NCI-H1048 (cell line): ENCODE measurements at places on chromosomes 7 and 10.

- no peak for DNase-seq
These were observed at the start of gene ABCC2 for GRCh38 chr10:99782447-99783286. Gene ABCC2, plus strand, starts transcription at chr10:99782640. Its CDS starts 205 bp downstream, at chr10:99782845.

DNA sequence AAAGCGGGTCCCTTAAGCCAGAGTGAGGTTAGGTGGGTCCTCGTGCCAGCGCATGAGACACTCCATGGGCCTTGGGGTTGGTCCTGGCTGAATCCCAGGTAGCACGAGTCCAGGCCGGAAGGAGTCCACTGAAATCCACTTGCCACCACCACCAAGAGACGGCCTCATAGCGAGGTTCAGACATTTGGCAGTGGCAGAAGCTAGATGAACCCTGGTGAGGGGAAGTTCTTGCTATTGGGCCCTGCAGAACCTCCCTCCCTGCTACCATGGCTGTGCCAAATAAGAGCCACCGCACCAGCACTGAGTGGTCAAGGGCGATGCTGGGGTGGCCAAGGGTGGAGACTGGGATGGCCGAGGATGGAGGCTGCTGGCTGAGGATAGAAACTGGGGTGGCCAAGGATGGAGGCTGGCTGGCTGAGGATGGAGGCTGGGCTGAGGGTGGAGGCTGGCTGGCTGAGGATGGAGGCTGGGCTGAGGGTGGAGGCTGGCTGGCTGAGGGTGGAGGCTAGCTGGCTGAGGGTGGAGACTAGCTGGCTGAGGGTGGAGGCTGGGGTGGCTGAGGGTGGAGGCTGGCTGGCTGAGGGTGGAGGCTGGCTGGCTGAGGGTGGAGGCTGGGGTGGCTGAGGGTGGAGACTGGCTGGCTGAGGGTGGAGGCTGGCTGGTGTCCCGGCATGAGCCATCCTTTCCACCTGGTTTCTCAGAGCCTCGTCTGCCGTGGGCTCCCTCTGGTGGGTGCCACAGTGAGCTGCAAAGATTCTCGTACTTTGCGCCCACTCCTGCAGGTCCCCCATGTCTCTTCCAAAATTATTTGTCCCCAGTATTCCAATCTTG, 88.2 kb downstream of the ELFN1 start:
- no peak for DNase-seq

GRCh38 chr7:18361756-18362155, 133.8 kb upstream of the HDAC9 start:
- DNase-seq: no peak

GRCh38 chr7:6250364-6250833, 22.0 kb downstream of the CYTH3 start:
- no peak for DNase-seq

DNA sequence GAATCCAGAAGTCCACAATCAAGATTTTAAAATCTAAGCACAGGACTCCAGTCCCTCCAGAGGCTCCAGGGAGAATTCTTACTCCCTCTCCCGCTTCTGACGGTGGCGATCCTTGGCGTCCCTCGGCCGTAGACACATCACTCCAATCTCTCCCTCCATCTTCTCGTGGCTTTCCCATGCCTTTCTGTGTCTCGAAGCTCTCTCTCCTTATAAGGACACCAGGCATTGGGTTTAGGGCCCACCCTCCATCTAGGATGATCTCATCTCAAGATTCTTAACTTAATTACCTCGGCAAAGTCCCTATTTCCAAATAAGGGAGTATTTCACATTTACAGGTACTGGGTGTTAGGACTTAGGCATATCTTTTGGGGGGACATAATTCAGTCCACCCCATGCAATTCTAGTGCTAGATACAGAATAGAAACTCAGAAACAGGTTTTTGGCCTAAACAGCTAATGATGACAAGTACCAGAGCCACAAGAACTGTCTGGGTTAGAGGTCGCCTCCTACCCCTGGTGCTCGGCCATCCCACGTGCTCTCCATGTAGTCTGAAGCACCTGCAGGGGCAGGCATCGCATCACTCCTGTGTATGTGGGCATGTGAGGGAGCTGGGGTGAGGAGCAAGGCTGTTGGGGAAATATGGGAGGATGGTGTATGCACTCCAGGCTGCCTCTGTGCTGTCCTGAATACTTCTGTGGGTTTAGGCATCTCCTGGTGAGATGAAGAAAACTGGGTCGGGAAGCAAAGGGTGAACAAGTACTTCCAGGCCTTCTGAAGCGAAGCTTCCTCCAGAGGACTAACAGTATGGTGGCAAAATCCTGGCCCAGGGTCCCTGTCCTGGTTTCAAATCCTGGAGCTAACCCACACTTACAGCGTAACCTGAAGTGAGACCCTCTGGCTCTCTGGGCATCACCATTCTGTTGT, 298.3 kb upstream of the ZMIZ1 start:
- DNase-seq: no peak

DNA sequence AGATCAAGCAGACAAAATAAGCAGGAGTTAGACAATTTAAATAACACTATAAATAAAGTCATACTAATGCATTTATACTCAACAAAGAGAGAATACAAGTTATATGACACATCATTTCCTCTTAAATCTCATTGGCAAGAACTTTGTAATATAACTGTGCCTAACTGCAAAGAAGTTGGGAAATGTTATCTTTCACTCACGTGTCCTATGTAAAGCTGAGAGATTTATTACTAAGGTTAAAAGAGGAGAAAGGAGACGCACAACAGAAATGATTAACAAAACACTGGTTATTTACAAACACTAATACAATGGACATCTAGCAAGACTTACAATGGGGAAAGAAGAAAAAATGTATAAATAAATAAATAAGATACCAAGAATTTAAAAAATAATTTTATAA, 12.7 kb upstream of the TMEM273 start:
- DNase-seq: no peak

GRCh38 chr10:121900443-121901174, 27.2 kb downstream of the ATE1 start:
- DNase-seq: no peak

- no peak for DNase-seq
These were observed 19.1 kb downstream of the GSAP start for GRCh38 chr7:77396894-77397547.

- DNase-seq: no peak
These were observed 53.2 kb upstream of the PDK4 start for GRCh38 chr7:95649546-95649945.

GRCh38 chr7:2072042-2072441, 160.7 kb downstream of the MAD1L1 start:
- no peak for DNase-seq

DNA sequence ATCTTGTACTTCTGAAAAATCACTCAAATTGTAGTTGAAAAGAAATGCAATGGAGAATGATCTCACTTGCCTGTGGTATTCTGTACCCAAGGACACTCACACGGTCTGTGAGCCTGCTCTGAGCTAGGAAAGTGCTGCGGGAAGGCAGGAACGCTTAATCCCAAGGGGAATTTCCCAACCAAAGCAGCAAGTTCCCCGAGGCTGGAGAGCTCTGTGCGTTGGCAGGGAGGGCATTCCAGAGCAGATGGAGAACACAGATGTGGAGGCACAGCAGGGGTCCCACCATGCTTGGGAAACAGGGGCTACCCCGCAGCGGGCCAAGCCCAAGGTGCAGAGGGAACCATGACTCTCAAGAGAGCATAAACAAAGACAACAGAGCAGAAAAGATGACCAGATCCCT, 13.6 kb downstream of the SVIL start:
- DNase-seq: no peak

- DNase-seq: no peak
These were observed 11.1 kb downstream of the CHST3 start for GRCh38 chr10:71975087-71975870.

DNA sequence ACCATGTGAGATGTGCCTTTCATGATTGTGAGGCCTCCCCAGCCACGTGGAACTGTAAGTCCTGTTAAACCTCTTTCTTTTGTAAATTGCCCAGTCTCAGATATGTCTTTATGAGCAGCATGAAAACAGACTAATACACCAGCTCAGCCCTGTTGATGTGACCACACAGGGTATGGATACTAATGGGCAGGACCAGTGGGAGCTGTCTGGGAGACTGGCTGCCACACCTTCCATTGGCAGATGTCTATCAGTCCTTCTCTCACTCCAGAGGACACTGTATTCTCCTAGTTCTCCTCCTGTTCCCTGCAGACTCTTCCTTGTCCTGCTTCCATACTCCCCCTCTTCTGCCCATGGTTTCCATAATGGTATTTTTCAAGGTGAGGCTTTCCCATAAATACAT, 104.4 kb downstream of the PRLHR start:
- DNase-seq: no peak

GRCh38 chr10:93488956-93489528, 6.9 kb upstream of the MYOF start:
- no peak for DNase-seq

- no peak for DNase-seq
These were observed 258.2 kb downstream of the SDK1 start for GRCh38 chr7:3559278-3559677.

- DNase-seq: no peak
These were observed 20.2 kb downstream of the HPS6 start for GRCh38 chr10:102085336-102085735.

DNA sequence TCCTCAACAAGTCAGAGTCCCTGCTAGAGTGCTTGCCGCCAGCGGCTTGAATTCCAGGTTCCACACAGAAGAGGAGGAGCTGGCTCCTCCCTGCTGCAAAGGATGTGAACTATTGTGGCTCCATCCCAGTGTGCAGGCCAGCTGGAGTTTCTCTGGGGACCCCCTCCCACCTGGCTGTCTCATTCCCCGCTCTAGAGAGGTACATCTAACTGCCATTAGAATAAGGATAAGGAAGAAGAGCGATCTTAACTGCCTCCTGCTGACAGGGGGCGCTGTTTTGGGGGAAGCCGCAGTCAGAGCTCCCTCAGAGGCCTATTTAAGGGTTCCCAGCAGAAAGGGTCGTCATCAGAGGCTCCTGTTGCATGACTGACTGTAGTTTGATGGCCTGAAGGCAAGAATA, 40.8 kb upstream of the HECW1 start:
- DNase-seq: no peak

- DNase-seq: no peak
These were observed 308.4 kb downstream of the HDAC9 start for GRCh38 chr7:18803923-18804322.

DNA sequence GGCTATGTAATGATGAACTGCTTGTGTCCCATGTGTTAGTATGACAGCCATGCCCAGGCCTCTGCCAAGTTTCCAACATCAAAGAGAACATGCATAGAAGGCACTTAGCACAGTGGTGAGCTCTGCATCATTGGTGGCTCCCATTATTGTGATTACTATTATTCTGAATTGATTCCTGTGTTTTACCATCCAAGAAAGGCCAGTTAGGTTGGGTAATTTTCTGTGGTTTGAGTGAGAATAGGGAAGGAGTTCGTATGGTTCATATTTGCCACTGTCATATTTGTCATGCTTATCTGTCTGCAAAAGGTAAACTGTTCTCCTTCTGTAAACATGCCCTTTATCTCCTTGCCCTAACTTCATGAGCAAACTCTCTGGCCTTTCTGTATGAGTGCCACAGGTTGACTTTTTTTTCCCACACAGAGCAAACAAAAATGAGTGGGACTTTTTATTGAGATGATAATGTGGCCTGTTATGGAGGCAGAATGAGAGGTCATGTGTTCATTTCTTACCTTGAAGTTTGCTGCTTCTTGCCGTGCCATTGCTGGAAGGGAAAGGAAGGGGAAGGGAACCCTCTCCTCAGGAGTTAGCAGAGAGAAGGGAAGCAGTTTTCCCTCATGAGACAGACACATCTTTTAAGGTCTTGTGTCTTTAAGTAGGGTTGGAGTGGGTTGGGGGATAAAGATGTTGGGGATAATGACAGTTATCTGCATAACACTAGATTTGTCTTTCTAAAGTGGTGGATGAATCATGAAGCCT, 301.9 kb downstream of the LRMDA start:
- no peak for DNase-seq

- DNase-seq: no peak
These were observed 506.6 kb upstream of the FOXK1 start for GRCh38 chr7:4175346-4175973.

DNA sequence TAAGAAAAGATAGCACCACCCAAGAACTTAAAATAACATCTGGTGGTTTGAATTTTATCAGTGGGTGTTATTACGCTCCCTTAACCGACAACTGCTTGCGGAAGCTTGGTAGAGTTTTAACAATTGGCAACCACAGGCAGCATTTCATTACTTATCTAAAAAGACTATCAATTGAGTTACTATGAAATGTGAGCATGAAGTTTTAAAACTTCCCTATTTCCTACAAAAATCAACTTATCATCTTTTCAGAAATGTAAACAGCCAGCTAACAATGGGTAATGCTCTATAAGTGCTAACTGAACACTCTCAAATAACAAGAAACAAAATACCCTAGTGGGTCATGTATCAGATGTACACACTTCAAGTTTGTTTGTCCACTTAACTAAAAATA, 68.8 kb downstream of the OSBPL3 start:
- DNase-seq: no peak

GRCh38 chr7:33986451-33986850, 81.1 kb downstream of the BMPER start:
- no peak for DNase-seq

DNA sequence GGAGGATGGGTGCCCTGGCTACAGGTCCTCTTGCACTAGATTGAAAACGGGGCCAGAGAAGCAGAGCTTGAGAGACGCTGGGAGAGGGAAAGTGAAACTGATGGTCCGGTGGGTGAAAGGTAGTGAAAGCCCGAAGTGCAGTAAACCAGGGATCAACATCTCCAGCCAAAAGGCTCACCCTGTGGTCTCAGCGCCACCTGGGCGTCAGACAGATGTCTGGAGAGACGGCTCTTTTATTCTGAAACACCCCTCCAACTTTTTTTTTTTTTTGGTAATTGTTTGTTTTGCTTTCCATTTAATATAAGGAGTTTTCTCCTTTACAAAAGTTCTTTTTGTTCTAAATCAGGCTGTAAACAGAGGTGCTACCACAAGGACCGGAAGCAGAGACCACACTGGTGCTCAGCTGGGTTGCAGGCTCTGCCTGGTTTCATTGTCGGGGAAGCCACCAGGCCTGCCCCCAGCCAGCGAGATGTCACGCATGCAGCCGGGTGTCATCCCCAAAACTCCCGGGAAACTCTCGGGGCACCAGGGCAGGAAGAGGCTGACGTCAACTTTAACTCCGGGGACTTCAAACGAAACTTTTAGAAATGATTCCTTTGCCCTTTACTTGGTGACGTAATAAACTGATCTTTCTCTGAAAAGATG, 11.2 kb downstream of the IL2RA start:
- DNase-seq: no peak

DNA sequence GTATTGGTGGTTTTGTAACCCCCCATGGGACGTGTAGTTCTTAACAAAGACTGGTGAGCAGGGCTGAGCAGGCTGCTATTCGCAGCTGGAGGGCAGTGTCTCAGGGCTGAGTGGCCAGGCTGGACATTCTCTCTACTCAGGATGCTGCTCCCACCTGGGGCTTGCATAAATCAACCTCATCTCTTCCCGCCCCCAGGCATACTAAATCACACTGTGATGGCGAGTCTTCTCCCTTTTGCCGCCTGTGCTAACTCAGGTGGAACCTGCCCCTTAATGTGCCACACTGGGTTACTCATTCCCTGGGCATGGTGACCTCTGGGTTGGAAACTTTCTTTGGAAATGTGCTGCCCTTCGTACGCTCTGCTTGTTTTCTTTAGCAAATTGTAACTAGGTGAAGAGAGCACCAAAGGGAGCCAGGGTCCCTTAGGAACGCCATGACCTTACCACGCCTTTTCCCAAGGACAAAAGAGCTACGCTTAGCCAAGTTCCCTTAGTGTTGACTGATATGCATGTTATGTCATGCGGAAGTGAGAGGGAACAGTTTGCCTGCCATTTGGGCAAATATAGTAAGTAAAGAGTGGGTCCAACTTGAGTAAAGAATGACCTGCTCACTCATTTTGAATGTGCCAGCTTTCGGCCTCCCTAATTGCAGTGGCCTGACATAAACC, 40.4 kb upstream of the COBL start:
- no peak for DNase-seq
